Activated naive CD4-positive, alpha-beta T cell treated with anti-CD3 and anti-CD28 coated beads for 36 hours (primary cell): ENCODE measurements at places on chromosomes 7 and 10.

DNA sequence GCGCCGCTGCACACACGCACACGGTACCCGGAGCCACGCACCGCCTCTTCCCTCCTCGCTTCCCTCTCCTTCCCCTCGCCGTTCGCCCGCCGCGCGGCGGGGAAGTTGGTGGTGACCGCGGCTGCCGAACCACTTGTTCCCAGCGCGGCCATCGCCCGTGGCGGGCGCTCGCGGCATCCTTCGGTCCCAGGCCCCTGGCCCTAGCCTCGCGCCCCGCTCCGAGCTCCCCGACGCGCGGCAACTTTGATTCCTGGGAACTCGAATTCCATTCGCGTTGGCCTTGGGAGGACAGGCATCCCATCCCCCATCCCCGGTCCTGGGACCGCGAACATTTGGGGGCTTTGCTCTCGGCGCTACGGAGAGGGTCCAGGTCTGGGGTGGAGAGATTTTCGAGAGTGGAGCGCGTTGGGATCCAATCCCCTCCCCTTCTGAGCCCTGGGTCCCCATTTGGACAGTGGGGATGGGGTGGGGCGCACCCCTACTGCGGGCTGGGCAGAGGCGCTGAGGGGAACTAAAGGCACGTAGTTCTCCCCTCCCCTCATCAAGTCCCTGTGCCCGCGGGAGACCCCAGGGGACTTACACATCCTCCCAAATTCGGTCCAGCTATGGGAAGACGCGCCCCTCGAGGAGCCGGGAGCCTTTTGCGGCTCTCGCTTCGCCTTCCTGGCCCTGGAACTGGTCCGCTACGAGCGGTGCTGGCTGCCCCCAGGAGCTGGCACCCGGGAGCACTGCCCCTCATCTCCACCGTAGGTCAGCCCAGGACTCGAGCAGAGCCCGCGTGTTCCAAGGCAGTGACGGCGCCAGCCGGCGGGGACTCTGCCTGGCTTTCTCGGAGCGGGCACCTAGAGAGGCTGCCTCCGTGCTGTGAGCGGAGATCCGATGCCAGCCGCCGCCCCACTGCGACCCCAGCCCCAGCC is 834 bp downstream of the CDH23 start:
- no peak for DNase-seq

DNA sequence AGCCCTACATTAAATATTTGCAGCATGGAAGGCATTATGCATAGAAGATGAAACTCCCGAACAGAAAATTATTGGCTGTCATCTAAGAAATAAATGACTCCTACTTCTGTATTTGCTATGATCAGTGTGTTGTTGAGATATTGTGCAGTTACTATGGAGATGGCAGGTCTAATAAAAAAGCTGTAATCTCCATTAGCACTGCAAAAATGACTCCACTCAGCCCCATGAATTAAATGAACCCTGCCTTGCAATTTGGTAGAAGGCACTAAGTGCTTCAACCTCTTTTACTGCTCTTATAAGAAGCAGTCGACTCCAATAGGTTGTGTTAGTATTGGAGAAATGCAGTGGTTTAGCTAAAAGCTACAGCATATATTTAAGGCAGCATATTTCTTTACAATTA is 290.0 kb upstream of the PHYHIPL start:
- no peak for DNase-seq

DNA sequence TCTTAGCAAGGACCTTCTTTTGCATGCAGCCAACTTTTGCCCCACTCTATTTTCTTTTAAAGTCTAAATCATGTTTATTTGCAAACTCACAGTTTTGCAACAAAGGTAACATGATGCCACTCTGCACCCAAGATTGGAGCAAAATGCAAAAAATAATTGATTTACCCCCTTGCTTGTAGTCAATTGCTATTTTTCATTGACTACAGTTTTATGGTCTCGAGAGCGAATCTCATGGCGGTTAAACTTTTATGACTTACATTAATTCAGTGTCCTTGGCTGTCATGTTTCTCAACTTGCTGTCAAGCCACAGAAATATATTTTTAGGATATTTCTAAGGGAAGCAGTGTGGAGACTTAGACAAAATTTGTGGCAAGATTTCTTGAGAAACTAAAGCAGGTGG is 110.0 kb upstream of the JCAD start:
- DNase-seq, result no peak

- DNase-seq, result no peak
These were observed 63.8 kb downstream of the MTPN start for GRCh38 chr7:135913404-135913803.

DNA sequence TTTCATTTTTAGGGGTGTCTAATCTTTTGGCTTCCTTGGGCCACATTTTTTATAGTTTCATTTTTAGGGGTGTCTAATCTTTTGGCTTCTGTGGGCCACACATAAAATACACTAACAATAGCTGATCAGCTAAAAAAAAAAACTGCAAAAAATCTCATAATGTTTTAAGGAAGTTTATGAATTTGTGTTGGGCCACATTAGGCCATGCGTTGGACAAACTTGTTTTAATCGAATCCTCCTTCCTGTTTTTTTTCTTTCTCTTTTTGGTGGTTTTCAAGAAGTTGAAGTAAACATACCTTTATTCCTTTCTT is 37.4 kb downstream of the ZNRF2 start:
- no peak for DNase-seq

- DNase-seq, result no peak
These were observed 61.1 kb downstream of the WDFY4 start for GRCh38 chr10:48745662-48746245.

GRCh38 chr7:68929781-68930261 is 668.5 kb upstream of the AUTS2 start:
- no peak for DNase-seq

GRCh38 chr7:78379148-78379547 is 580.6 kb downstream of the PHTF2 start:
- DNase-seq, result no peak

- DNase-seq, result no peak
These were observed 86.6 kb downstream of the RAPGEF5 start for GRCh38 chr7:22270371-22270770.

- no peak for DNase-seq
These were observed 2.9 kb downstream of the CPXM2 start for GRCh38 chr10:123888751-123889150.

- DNase-seq, result no peak
These were observed 19.4 kb upstream of the CABCOCO1 start for GRCh38 chr10:61643316-61643751.

- no peak for DNase-seq
These were observed 14.4 kb upstream of the IL15RA start for GRCh38 chr10:5991708-5992107.

DNA sequence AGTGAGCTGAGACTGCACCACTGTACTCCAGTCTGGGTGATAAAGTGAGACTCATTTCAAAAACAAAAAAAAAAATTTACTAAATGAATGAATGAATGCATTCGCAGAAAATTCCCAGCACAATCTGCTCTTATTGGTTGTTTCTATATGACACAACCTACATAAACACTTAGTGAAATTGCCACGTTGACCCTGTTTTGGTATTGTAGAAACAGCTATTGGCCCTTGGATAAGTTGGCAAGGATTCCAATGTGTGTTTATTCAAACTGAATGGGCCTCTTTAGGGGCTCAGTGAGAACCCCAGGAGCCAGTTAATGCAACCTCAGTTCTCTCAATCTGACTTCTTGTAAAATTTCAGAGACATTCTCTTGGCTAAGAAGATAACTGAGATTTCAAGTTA is 66.0 kb downstream of the HHEX start:
- no peak for DNase-seq

DNA sequence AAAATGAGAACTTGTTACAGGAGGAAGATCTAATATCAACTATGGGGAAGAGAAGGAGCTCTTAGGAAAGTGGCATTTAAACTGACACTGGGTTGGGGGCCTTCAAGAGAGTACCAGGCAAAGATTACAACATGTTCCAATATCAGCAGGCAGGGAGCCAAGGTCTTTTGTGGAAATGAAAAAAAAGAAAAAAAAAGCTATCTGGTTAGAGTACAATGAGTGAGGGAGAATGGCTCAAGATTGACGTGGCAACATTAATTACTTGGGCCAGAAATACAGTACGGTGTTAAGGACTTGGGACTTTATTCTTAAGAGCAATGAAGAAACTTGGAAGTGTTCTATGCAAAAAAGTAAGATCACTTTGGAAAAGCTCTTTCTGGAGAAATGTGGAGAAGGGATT is 132.3 kb upstream of the CDK1 start:
- no peak for DNase-seq

GRCh38 chr10:52256832-52257691 is 57.0 kb upstream of the DKK1 start:
- DNase-seq, result no peak

- DNase-seq, result no peak
These were observed 22.4 kb downstream of the GPR141 start for GRCh38 chr7:37705976-37706375.

- DNase-seq, result no peak
These were observed 377.3 kb upstream of the ZMIZ1 start for GRCh38 chr10:78691301-78692030.

DNA sequence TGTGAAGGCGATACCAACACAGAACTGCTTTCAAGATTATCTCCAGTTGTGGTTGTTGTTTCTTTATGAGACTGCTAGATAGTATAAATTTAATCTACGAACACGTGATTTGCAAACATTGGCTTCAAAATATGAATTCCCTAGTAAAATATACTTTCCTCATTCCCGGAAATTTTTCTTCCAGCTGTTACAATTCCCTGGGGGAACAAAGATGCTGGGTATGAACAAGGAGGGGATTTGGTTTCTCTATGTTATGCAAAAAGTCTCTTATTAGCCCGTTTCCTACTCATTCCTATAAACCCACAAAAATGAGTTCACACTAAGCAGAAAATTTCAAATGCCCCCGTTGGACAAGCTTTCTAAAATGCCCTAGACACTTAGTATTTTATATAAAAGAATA is 928.3 kb downstream of the CNTNAP2 start:
- no peak for DNase-seq

DNA sequence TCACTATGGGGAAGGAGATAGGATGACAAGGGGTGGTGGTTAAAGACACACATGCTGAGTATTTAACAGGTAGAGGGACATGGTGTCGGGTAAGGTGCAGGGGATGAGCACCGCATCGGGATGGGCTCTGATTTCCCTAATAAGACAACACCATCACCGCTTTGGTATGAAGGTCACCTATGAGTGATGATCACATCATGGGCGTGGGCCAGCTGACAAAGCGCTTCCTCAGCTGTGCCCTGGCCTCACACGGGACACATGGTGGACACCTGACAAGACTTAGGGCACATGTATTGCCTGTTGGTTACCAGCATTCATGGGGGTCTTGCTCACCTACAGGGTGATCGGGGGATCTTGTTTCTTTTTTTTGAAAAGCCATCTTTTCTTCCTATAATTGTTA is 12.8 kb downstream of the C7orf57 start:
- DNase-seq, result no peak

- DNase-seq, result no peak
These were observed 194.0 kb downstream of the TAX1BP1 start for GRCh38 chr7:27933671-27934565.

GRCh38 chr10:5498791-5499492 is 428 bp downstream of the CALML5 start:
- DNase-seq, result no peak
